ENCODE measurements at places on chromosomes 6 and 20. TPM values are rescaled to one million over a fixed set of nuclear protein-coding genes. Genes with fewer than 3 reads are reported as not detected.

DNA sequence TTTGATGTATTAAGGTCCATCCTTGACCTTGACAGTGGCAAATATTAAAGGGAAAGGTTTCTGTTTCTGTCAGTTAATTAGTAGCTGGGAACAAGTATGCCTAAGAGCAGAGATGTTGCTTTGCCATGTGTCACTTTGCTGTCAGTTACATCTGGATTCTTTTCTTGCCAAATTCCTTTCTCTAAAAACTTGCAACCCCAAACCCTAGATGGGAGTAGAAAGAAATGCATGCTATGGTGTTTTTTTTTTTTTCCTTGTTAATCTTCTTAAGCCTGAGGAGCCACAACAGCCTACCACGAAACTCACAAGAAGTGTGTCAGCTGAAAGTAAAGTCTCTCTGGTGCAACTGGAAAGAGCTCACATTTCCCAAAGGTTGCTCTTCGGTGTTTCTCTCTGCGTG, 18.0 kb upstream of the CLDN20 start:
- peaks cover 4% of the 10 kb centered on the region for H3K36me3 ChIP-seq
- DNase-seq: no peak
- H3K4me1 ChIP-seq: no peaks in the 10 kb centered on the region
- H3K27ac ChIP-seq: no peak overlapping the region

DNA sequence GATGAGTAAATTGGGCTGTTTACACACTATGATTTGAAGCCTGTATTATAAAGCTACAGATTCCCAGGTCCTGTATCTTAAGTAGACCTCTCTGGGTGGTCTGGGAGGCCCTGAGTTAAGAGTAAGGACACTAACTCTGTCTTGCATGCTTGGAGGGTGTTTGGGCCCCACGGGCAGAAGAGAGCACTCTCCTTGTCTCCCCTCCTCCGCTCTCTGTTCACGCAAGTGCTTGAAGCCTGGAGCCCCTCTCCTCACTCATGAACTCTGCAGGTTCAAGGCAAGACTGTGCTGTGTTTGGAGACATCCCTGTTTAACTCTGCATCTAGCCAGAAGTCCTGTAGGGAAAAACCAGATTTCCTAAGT, 154.0 kb downstream of the ZDHHC14 start:
- DNase-seq: no peak
- no peaks in the 10 kb centered on the region for H3K27me3 ChIP-seq
- peak overlapping the region; percentile 43 for H3K27ac ChIP-seq
- no peak overlapping the region for H3K4me3 ChIP-seq
- peaks cover 37% of the 10 kb centered on the region for H3K4me1 ChIP-seq
- no peaks in the 10 kb centered on the region for H3K36me3 ChIP-seq

GRCh38 chr6:16851044-16851540, 89.8 kb upstream of the ATXN1 start:
- no peaks in the 10 kb centered on the region for H3K36me3 ChIP-seq
- no peaks in the 10 kb centered on the region for H3K27me3 ChIP-seq
- H3K4me3 ChIP-seq: no peak overlapping the region
- no peak for DNase-seq
- H3K27ac ChIP-seq: no peak overlapping the region
- H3K4me1 ChIP-seq: peaks cover 18% of the 10 kb centered on the region

DNA sequence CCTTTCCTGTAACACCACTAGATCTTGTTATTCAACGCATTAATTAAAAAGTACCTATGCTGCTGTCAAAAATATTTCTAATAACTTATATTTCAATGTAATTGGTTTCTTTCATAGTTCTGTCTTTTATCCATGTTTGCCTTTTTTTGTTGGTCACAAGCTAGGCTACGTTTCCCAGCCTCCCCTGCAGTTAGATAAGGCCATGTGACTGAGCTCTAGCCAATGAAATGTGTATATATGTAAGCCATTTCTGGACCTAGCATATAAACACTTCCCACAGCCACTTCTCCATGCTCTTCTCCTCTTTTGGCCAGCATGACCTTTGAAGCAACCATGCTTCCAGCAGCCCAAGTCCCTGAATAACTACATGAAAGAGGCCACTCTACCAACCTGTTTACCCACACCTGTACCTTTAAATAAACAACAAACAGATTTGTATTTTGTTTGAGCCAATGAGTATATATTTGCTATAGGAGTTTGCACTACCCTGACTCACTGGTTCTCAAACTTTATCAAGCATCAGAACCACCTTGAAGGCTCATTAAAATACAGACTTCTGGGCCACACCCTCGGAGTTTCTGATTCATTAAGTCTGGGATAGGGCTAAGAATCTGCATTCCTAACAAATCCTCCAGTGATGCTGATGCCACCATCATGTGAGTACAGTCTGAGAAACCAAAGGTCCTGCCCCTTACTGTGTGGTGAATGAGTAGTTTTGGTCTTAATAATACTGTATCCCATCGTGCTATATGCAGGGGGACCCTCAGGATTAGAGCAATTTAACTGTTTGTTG, 45.6 kb upstream of the BEND6 start:
- no peaks in the 10 kb centered on the region for H3K4me1 ChIP-seq
- DNase-seq: no peak
- no peaks in the 10 kb centered on the region for H3K36me3 ChIP-seq
- H3K4me3 ChIP-seq: no peak overlapping the region
- H3K27ac ChIP-seq: no peak overlapping the region
- no peaks in the 10 kb centered on the region for H3K27me3 ChIP-seq

GRCh38 chr20:2709205-2709981, 16.8 kb downstream of the EBF4 start:
- peaks cover 5% of the 10 kb centered on the region for H3K27me3 ChIP-seq
- no peak overlapping the region for H3K27ac ChIP-seq
- no peak for DNase-seq
- no peaks in the 10 kb centered on the region for H3K36me3 ChIP-seq
- no peak overlapping the region for H3K4me3 ChIP-seq

DNA sequence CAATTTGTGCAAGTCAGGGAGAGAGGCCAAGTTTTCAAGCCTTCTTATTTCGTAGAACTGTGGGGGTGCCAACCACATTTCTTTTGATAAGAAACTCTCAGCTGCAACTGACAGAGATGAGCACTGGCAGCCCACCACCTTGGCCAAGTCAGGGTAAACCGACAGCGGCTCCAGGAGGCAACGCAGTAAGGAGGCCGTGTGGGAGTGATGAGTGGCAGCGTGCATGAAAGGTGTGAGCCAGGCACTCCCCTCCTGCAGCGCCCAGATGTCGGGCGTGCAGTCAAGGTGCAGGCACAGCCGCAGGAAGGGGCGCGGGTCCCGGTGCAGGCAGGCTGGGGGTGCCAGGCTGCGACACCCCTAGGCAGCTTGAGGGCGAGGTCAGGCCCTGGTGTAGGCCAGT, 49.2 kb upstream of the HDAC2 start:
- H3K4me1 ChIP-seq: no peaks in the 10 kb centered on the region
- no peaks in the 10 kb centered on the region for H3K27me3 ChIP-seq
- DNase-seq: no peak
- no peak overlapping the region for H3K4me3 ChIP-seq
- H3K36me3 ChIP-seq: no peaks in the 10 kb centered on the region

GRCh38 chr6:24666097-24666640, 530 bp downstream of the TDP2 start:
- H3K27ac ChIP-seq: peak overlapping the region; percentile 86
- peak overlapping the region; percentile 97 for H3K4me3 ChIP-seq
- H3K27me3 ChIP-seq: no peaks in the 10 kb centered on the region
- H3K4me1 ChIP-seq: peaks cover 34% of the 10 kb centered on the region

SLA2 gene
- total RNA-seq: 1.4 TPM

Measured in lower lobe of right lung (tissue), 2 donors.